Stimulated activated CD8-positive, alpha-beta memory T cell treated with anti-CD3 and anti-CD28 coated beads, Interleukin-15, amount 100 ng/mL, for 24 hours (primary cell): ENCODE measurements at places on chromosomes 7 and 10.

DNA sequence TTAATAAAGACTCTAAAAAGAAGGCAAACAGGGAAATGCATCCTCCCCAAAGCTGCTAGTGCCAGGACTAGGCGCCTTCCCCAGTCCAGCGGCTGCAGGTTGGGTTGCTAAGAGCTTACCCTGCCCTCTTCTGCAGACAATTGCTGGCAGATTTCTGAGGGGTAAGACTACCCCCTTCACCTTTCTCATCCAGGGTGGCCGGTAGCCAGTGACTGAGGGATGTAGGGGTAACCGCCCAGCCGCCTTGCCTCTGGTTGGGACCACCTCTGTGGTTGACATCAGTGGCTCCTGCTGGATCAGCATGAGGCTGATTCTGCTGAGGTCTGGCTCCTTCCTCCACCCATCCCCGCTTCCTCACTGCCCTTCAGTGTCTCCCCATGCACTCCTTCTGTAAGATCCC lies 71.2 kb downstream of the ADCYAP1R1 start:
- no peak for DNase-seq

DNA sequence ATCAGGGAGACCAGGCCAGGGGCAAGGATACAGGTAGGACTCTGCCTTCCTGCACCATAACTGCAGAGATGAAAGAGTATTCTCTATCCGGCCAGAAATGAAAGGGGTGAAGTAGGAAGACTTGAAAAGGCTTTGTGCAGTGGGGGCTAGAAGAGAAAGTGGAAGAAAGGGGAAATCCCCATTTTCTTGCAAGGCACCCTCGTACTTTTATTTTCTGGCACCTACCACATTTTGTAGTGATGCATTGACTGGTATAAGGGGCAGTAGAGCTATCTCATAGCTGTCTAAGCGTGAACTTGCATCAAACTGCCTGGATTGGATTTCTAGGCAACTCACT lies 752 bp upstream of the CAMK2G start:
- no peak for DNase-seq

DNA sequence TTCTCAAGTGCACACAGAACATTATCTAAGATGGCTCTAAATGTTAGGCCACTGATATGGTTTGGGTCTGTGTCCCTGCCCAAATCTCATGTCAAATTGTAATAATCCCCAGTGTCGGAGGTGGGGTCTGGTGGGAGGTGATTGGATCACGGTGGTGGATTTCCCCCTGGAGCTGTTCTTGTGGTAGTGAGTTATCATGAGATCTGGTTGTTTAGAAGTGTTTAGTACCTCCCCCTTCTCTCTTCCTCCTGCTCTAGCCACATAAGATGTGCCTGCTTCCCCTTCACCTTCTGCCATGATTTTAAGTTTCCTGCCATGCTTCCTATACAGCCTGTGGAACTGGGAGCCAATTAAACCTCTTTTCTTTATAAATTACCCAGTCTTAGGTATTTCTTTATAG lies 11.2 kb upstream of the GSTK1 start:
- no peak for DNase-seq

GRCh38 chr7:104096683-104097082 lies 107.2 kb upstream of the RELN start:
- DNase-seq = no peak

GRCh38 chr10:109308971-109309370 lies 614.3 kb downstream of the XPNPEP1 start:
- no peak for DNase-seq

- DNase-seq = no peak
These were observed 30.1 kb upstream of the FOXL3 start for GRCh38 chr7:259751-260405.

- DNase-seq = no peak
These were observed 22.1 kb upstream of the PRKAR1B start for GRCh38 chr7:749140-749551.

DNA sequence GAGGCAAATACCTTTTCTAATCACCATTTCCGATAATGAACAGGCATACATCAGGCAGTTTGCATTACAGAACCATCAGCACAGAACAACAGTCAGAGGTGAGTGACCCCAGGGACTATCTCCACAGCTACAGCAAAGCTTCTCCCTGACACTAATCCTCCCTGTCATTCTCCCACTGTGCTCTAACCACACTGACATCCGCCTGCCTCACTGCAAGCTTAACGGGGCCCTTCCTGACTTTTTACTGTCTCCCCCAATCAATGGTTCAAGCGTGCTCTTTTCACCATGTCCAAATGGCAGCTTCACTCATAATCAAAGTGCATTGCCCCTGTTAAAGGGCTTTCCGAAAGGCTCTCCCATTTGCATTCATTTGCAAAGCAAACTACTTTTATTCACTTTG lies 196.3 kb downstream of the DNAJC1 start:
- DNase-seq = no peak

DNA sequence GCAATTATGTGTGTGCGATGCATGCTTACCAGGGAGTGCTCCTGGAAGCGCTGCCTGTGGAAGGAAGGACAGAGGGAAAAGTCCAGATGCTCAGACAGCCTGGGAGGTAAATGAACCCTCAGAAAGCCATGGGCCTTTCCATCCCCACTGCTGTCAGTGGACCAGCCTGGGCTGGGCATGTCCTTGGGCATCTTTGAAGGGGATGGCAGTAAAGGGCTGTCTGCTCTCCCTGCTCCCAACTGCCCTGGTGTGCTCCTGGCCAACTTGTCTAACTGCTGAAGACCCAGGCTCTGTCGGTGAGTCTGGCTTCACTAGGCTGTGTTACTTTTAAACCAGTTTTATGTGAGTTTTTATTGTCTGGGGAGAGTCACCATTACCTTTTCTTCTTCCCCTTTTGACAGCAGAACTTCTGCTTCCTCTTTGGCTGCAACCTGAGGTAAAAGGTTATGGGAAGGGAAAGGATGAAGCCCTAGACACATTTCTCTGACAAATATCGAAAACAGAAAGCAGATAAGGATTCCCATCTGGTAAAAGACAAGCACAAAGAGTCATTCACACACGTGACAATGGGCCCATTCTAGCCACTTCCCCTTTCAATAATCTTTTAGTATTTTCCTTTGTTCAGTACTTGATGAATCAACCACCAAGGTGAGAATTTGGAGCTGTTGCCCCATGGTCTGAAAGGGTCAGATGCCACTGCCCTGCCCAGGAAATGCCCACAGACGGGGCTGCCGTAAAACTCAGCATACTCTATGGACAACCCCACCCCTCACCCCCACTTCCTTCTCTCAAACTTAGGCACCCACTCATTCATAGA lies 27.6 kb upstream of the PIK3AP1 start:
- DNase-seq = no peak

DNA sequence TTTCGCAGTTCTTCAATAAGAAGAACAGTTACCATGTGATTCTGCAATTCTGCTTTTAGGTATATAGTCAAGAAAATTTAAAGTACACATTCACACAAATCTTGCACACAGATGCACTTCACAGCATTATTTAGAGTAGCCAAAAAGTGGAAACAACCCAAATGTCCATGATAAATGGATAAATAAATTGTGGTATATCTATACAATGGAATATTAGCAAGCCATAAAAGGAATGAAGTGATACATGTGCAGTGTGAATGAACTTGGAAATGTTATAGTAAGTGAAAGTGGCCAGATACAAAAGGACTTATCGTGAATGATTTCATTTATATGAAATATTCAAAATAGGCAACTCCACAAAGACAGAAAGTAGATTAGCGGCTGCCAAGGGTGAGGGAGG lies 109.1 kb downstream of the AGMO start:
- DNase-seq = no peak

- no peak for DNase-seq
These were observed 290.5 kb downstream of the SORCS1 start for GRCh38 chr10:106873770-106874603.

DNA sequence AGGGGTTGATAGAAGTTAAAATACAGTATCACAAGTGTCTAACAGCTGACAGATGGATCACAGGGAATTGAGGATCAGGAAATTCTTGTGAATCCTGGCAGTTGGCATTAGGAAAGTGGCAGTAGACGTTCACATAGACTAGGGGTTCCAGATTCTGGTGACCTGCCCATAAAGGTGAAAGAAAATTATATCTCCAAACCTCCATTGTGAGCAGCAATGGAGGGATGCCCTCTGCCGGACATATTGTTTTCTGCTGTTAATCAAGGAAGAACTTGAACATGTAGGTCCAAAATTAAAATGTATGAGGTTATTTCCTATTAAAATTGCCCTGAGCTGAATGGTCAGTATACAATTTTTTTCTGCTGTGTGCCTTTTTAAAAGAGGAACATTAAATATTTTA lies 5.1 kb downstream of the NME8 start:
- DNase-seq = no peak

DNA sequence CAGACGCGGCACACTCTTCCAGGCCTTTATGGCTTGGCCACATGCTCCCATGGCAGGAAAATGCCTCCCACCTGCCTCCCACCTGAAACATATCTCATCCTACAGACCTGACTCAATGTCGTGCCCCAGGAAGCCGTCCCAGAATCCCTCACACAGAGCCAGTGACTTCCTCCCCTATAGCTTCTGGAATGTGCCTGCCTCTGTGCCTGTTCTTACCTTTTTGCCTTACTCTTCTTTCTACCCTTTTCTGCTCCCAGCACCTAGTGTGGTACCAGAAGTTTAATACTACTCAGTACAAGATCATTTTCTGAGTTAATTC lies 123.9 kb upstream of the STK17A start:
- no peak for DNase-seq

DNA sequence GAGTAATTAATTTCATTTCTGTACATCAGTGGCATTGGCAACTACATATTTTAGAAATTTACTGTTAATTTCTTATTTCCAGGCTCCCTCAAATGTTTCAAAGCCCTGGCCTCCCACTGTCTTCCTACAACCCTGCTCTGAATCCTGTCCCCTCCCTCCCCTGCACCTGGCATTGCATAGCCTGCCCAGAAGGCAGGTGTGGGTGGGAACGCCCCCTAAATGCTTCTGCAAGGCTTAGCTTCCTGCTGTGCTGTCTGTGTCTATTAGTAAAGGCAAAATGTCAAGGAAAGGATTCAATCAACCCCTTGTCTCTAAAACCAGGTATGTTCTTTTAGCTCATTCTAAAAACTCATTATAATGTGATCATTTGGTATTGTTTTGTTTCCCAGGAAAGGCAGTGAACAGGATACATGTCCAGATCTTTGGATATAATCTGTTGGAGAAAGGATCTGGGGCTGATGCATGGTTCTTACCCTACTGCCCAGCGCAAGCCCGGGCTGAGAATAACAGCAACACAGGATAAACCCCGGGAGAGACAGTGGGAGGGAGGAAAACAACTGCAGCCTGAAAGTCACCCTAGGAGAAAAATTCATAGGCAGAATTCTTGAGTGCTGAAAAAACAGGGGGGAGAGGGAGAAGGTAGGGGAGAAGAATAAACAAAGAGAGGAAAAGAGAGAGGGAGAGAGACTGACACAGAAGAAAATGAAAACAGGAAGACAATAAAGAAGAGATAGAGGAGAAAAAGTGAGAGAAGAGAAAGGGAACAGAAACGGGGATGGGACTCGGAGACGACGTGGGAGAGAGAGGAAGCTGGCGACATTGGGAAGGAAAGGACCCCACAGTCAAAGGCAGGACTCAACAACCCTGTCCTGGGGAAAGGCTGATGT lies 589 bp downstream of the ZNF488 start:
- no peak for DNase-seq
